ENCODE measurements at places on chromosomes 5 and 9.
A peak's percentile ranks its signal among the peaks of the same experiment; 100 is the strongest.

DNA sequence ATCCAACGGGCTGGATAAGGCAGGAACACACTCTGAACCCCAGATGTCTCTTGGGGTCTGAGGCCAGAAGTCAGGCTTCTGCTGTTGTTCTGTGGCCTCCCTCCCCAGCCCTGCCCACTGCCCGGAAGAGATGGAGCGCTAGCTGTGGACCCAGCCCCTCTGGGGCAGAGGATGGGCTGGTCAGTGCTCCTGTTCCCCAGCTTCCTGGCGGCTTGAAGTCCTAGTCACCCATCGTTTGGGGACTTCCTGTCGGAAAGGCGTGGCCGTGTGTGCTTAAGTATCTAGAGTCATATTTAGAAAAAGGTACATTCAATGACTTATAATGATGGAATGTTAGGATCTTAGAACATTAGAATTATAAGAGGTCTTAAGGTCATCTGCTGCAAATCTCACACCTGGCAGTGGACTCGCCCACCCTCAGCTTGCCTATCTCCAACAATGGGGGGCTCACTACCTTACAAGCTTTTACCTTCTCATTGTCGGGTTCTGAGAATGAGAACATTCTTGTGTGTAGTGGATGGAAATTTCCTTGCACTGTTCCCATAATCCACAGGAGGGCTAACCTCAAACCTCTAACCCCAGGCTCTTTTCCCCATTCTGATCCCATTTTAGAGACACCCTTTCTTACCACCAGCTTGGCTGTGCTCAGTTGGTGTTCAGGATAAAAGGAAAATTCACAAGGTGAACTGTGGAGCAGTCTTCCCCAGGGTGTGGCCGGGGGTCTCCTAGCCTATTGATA, 13.4 kb upstream of the AIF1L start:
- DNase-seq: no peak

GRCh38 chr9:136903041-136903554, 16.8 kb downstream of the TRAF2 start:
- no peak for DNase-seq

GRCh38 chr5:34803974-34804732, 34.8 kb upstream of the TTC23L start:
- no peak for DNase-seq

DNA sequence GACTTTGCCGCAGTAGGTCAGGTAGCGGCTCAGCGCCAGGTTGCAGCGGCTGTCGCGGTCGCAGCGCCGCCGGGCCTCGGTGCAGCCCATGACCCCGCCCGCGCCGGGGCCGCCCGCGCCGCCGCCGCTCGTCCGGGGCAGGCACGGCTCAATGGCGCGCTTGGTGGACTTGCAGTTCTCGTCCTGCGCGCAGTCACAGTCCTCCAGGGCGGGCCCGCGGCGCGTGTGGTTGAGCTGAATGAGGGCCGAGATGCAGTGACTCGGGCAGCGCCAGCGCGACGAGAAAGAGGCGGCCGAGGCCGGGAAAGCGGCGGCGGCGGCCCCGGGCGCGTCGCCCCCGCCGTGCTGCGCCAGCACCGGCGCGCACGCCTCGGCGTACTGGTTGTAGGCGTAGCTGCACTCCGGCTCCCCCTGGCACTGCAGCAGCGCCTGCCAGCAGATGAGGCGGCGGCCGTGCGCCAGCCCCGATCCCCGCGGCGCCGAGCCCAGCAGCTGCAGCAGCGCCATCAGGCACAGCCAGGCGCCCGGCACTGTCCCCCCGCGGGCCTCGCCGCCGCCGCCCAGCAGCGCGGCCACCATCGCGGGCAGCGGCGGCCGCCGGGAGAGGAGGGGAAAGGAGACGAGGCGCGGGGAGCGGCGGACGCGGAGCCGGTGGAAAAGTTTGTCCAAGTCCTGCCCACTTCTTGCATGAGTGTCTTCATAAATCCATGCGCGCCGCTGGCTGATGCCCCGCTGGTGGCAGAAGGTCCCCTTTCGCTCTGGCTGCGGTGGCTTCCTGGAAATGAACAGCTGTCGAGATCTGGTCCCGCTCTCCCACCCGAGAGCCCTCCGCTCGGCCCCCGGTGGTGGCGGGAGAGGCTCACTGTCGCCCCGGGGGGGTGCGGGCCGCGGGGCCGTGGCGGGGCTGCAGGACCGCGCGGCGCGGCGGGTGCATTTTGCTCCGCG, 833 bp downstream of the GAS1 start:
- peak; percentile 62 for DNase-seq

DNA sequence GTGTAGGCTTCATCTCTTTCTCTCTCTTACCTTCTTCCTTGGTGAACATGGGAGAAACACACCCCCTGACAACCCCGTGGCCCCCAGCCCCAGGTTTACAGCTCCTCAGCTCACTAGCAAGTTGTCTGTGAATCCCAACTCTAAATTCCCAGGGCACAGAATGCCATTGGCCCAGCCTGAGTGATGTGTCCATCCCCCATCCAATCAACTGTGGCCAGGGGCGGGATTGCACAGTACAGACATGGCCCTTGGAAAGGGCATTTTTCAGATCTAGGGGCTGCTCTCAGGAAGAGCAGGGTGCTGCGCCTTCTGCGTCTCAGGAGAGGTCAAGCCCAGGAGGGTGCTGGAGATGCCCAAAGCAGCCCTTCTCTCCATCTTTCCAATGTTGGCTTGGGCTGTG, 48.2 kb upstream of the ASS1 start:
- no peak for DNase-seq

DNA sequence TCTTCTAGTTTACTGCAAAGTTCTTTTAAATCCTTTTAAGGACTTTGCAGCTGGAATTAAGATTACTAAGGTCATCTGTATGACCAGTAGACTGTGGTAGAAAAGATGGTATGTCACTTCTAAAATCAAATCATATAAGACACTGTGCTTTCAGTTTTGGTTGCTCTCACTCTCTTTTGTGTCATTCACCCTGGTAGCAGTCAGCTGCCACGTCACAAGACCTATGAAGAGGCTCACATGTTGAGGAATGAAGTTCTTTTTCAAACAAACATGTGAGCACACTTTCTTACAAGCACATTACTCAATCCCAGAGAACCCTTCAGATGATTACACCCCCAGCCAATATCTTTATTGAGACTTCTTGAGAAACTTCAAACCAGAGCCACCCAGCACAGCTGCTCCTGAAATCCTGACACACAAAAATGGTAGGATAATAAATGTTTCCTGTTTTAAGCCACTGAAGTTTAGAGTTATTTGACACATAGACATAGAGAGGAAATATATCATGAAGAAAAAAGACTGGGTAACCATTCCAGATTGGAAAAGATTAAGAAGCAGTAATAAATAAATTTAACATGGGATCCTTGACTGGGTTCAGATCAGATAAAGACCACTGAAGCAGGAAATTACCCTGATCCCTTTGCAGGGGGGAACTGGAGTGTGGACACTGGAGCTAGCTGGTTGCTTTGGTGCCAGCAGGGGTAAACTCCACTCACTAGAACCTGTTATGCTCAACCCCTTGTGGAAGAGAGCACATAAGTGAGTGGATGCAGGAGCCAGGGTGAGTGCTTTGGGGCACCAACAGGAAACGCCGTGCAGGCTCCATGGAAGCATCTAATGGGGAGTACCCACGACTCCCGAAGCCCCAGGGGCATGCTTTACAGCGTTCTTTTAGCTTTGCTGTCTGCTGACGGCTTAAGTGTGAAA, 64.1 kb downstream of the SLCO4C1 start:
- DNase-seq: no peak

DNA sequence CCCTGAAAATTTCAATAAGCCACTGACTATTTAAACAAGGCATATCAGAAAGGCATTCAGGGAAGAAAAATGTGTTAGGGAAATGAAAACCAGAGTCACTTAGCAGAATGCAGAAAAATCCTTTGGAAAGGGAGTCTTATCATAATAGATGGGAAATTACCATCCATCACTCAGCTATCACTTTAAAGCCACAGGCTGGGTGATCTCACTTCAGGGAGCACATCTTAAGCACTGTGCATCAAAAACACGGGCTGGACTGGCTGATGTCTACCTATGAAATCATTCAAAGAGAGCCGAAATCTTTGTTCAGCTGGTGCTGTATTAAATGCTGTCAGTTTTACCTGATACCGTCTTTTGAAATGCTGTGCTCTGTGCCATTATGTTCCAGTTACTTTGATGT, 73.5 kb downstream of the C9orf57 start:
- no peak for DNase-seq

GRCh38 chr5:161306351-161306995, 240.1 kb downstream of the GABRB2 start:
- no peak for DNase-seq

DNA sequence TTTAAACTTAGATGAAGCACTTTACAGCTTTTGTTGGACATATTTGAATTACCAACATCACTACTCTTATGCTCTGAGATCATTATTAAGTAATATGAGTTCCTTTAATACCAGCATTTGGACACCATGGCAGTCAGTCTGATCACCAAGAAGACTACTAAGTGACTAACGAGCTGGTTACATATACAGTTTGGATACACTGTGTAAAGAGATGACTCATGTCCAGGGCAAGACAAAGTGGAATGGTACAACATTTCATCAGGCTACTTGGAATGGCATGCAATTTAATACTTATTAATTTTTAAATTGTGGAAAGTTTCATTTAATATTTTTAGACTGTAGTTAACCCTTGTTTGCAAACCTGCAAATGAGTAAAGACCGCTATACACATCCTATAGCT, 237.4 kb upstream of the PRDM9 start:
- no peak for DNase-seq

DNA sequence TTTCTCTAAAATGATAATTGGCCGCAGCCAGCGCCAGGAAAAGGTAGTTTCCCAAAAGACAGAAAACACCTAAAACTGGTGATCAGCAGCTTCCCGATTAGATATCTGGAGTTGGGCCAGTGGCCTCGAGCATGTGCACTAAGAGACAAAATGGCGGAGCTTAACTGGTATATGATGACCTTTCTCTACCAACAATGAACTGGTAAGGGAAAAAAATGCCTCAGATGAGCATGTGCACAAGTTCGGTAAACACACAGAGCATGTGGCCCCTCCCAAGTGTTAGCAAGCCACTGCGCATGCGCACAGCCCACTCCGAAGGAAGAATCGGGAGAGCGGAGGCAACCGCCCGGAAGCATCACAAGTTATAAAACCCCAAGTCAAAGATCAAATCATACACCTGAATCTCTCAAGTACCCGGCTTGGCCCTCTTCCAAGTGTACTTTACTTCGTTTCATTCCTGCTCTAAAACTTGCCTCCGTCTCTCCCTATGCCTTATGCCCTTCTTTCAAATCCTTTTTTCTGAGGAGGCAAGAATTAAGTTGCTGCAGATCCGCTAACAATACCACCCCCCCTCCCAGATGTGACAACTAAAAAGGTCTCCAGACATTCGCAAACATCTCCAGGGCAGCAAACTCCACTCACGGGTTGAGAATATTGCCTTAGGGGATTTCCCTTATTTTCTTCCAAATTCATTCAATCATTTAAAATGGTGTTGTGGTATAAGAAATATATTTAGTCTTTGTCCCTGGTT, 15.0 kb upstream of the PTBP3 start:
- DNase-seq: peak; percentile 57

- no peak for DNase-seq
Observed at GRCh38 chr5:110371011-110371724, 355.3 kb downstream of the TMEM232 start.

DNA sequence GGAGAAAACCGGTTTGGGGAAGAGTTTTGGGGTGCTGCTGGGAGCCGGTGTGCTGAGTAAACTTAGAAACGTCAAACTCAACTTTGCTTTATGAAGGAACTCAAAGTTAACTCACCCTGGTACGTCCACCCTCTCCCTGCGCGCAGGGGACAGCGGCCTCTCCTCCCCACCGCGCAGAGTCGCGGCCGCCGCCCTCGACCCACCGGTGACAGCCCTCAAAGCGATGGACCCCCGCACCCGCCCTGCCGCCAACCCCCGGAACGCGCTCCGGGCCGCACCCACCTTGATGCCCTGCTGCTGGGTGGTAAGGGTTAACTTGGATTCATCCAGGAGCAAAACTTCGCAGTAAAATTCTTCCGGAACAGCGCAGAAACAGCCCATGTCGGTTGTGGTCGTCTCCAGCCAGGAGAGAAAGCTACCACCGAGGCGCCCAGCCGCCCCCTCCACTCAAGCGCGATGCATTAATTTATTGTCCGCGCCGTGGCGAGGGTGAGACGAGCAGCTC, 366 bp downstream of the EPB41L4A start:
- no peak for DNase-seq

GRCh38 chr5:32854473-32854872, 143.4 kb downstream of the NPR3 start:
- DNase-seq: no peak

- no peak for DNase-seq
Observed at GRCh38 chr5:73968729-73969128, 342.7 kb downstream of the ARHGEF28 start.

- DNase-seq: no peak
Observed at GRCh38 chr5:74322191-74322590, 318.3 kb downstream of the ENC1 start.

DNA sequence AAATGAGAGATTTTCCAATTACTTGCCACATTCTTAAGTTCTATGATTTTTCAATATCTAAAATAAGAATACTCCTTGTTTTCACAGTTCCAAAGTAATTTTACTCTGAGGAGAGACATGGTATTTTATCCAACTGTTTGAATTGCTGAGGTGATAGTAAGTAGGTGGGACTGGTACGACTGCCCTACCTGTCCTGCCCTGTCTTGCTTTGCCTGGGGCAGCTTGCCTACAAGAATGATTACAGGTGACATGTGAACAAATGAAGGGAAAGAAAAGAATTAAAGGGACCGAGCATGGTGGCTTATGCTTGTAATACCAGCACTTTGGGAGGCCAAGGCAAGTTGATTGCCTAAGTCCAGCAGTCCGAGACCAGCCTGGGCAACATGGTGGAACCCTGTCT, 41.6 kb upstream of the HMGCS1 start:
- DNase-seq: no peak

DNA sequence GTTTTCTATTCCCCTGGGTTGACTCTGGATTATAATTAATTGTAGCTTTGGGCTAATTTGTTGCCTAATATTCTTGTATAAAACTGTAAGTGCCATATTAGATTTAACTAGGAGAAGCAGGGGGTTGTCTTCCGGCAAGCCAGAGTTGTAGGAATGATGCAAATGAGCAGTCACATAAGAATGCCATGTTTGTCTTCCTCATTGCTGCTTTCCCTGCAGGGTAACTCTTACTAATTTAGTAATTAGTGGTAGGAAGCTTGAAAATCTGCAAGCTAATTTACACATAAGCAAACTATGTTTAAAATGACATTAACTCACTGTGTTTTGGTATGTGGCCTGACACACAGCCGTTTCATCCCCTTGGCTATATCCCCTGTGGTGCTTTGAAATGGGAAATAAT, 527.8 kb downstream of the KCTD16 start:
- no peak for DNase-seq

- DNase-seq: no peak
Observed at GRCh38 chr5:109479260-109479860, 69.6 kb upstream of the PJA2 start.
